ENCODE measurements at places on chromosomes 2 and 18.

- no peak for DNase-seq
Measured at GRCh38 chr2:61995515-61995914, 90.0 kb downstream of the COMMD1 start.

GRCh38 chr2:68316111-68316510 is 3.6 kb downstream of the CNRIP1 start:
- DNase-seq: no peak

- no peak for DNase-seq
Measured at GRCh38 chr2:128412181-128412871, 93.7 kb upstream of the HS6ST1 start.

DNA sequence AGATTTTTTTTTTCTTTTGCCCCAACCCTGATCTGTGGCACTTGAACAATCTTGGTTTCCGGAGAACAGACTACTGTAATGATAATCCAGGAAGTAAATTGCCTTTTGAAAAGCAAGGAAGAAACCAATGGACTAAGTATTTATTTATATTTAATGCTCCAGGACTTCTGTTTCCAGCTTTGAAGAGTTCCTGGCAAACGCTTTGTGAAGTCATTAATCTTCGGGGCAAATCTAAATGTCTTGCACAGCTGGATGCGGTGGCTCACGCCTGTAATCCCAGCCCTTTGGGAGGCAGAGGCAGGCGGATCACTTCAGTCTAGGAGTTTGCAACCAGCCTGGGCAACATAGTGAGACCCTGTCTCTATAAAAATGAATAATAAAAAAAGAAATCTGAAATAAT is 135.1 kb upstream of the GATA6 start:
- DNase-seq: no peak

GRCh38 chr2:219530048-219530963 is 13.3 kb downstream of the CHPF start:
- DNase-seq: no peak

DNA sequence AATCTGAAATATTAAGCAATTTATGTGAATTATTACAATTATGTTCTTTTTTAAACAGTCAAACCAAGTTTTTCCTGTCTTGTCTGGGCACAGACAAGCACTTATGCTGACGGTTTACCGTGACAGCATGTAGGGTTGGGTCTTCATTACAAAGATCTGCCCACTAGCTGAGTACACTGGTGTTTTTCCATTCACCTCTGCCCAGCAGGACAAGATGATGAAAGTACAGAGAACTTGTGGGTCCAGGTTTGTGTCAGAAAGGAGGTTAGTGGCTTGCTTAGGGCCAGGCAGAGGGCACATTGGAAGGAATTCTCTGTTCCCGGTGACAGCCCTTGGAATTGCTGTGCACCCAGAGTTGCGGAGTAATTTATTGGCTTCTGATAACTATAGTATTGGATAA is 14.0 kb downstream of the NABP1 start:
- DNase-seq: no peak

DNA sequence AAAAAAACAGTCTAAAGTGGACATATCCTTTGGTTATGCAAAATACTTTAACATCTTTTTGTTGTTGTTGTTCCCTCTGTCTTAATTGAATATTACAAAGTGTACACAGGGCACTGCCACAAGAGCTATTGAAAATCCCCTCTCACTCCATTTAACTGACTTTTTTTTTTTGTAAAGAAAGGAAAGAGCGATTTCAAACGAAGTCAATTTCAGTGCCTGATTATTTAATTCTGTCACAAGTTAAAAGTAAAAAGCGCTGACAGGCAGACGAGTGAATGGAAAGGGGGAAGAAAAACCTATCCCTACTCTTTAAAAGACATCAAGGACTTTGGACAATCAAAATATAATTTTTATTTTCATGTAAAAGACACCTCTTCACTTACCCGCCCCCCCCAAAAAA is 1.9 kb downstream of the FIGN start:
- DNase-seq: no peak

DNA sequence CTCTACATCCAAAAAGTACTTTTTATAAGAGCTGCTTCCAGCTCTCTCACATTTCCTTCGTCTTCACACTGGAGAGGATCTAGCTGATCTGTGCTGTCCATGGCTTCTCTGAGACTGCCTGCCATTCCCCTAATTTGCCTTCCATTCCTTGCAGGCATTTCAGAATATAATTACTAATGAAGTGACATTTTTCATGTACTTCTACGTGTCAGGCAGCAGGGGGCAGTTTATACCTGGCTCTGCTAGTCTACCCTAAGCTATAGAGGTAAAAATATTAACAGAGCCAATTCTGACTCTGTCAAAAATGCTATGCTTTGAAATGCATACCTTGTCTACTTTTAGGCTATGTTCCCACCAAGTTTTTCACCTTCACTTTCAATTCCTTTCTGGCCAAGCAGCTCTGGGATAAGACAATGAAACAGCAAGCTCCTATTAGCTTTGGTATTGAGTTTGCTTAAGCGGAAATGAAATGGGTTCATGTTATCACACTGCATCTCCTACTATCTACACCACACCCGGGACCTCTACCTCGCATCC is 81.9 kb downstream of the MEP1B start:
- DNase-seq: no peak

DNA sequence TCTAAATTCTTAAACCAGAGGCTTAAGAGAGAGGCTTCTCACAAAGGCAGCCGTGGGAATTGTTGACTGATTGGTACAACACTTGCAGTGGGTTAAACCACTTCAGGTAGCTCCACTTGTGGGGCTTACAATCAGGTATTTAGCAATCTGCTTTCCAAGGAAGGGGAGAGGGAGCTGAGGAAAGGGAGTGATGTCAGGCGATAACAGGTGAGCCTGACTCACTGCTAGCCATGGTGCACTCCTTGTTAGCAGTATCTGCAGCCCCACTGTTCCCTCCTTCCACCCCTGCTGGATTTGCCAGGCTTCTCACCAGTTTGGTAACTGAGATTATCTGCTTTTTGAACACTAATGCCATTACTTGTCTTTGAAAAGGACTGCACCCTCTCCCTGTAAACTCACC is 1056.7 kb upstream of the FANCL start:
- no peak for DNase-seq

DNA sequence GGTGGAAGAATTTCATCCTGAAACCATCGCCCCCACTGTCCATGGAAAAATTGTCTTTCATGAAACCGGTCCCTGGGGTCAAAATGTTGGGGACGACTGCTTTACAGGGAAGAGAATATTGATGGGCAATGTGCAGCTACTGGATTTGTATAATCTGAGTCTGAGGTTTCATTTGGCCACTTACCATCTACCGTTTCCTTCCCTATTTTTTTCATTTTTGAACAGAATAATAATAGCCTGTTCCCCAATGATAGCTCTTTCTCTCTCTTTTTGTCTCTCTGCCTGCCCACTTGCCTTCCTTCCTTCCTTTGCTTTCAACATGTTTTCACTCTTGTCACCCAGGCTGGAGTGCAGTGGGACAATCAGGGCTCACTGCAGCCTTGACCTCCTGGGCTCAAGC is 78.3 kb upstream of the TLK1 start:
- DNase-seq: no peak

GRCh38 chr2:22734373-22735045 is 650.5 kb upstream of the KLHL29 start:
- no peak for DNase-seq

DNA sequence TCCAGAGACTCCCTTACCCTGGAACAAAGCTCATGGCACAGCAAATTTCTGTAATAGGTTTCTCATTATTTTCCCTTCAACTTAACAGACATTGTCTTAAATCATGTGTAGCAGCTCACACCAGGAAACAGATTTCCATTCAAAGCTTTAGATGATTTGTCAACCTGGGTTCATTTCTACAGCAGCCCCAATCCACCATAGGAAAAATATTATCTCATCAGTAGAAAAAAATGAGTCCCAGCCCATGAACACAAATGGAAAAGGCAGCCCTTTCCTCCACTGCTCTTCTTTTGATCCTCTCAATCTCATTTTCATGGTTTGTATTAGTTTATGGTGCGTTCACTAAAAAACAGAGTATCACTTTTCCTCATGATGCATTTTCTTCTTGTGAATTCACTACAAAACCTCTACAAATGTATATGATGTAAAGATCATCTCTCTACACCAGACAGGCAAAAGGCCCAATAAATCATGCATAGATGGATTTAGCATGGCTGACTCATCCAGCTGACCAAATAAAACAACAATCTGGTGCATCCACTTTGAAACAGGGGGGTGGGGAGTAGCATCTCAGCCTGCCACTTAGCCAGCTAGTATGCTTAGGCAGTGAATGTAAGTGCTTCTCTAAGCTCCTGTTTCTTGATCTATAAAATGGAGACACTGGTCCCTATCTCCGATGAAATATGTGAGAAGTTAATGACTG is 78.6 kb downstream of the SATB2 start:
- DNase-seq: no peak

DNA sequence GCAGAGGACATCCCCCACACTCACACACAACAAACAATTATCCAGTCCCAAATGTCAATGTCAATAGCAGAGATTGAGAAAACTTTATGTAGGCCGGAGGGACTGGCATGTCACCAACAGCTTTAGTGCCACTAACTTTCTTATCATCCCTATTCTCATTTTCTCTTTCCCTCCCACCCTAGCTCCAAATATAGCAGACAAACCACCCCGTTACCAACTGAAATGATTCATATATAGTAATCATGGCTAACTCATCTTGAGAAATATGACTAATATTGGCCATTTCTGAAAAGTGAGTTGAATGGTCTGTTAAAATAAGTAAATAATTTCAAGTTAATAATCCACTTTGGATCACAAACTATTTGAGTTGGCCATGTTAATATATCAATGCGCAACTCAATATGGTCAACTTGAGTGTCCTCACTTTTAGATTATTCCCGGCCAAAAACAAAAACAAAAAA is 242.1 kb upstream of the RND3 start:
- DNase-seq: no peak

DNA sequence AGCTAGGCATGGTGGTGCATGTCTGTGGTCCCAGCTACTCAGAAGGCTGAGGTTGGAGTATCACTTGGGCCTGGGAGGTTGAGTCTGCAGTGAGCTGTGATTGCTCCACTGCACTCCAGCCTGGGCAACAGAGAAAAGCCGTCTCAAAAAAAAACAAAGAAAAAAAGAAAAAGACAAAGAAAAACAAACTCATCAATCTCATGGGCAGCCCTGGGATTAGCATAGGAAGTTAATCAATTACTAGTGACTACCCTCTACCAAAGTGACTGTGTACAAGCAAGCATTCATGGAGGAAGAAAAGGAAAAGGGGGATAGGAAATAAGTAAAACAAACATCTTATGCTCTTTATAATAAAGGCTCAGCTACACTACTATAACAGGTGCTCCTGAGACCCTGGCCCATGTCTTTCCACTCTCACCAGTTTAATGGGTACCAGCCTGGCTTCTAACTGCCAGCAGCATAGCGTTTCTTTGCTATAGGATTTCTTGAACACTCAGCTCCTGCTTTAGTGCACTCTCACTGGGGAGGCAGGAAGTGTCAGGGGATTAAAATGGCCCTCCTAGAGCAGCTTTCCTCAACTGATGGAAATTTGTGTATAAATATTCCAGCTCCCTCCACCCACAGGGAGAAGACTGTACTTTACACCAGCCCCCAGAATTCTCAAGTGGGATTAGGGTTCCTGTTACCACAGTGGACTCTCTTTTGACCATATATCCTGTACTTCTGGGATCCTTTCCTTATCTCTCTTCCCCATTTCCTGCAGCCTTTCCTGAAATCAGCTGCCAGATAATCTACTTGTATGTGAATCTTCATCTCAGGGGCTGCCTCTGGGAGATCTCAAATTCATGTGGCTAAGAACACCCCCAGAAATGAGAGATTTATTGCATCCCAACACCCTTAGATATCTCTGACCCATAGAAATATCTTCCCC is 91.3 kb upstream of the GLS start:
- DNase-seq: no peak

- no peak for DNase-seq
Measured at GRCh38 chr2:150809103-150809502, 321.6 kb upstream of the RND3 start.

GRCh38 chr2:219344751-219345430 is 12.3 kb upstream of the RESP18 start:
- no peak for DNase-seq

GRCh38 chr2:223007531-223007930 is 44.5 kb upstream of the KCNE4 start:
- DNase-seq: no peak

- no peak for DNase-seq
Measured at GRCh38 chr2:235752846-235753245, 259.0 kb downstream of the AGAP1 start.

DNA sequence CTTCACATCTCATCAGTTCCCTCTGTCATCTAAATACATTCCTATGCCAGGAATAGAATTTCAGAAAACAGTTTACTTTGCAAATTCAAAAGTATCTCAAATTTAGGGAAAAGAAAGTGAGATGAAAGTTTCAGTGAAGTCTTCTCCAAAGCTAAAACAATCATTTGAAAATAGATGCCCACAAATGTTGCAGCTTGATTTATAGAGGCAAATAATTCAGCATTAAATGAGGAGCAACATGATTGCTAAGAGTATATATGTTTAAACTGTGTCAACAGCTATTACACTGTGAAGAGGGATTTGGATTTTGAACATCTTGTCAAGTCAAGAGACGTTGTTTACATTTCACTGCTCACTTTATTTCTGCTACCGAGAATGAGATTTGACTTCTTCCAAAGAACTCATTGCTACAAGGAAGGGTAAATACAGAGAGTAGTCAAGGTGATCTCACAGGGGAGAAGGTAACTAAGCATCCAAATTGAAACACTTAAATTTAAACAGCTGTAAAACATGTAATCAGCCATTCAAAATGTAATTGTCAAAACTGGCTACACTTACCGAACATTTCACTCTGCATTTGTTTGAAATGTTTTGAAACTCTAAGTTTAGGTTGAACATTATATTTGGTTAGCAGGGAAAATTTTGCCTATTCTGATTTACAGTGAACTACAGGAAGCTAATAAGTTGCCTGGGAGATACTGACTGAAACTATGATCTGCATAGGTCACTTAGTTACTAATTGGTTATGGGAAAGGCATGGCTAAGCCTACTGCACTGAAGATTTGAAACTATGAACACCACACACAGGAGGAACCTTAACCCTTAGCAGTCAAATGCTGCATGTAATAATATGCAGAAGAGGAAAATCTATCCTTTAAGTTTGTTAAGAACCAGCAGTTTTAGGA is 33.2 kb upstream of the GALNT3 start:
- DNase-seq: no peak

GRCh38 chr2:232505856-232506255 is 14.3 kb upstream of the PRSS56 start:
- DNase-seq: no peak

GRCh38 chr2:201572846-201573508 is 70.3 kb downstream of the TMEM237 start:
- no peak for DNase-seq
